ENCODE measurements at places on chromosomes 11 and 22. TPM values are rescaled to one million over a fixed set of nuclear protein-coding genes. Genes with fewer than 3 reads are reported as not detected.

Gene CEP126
- 2.1 TPM for total RNA-seq

Gene MMP7
- 0.43 TPM for total RNA-seq

Gene PHETA2
- 26.2 TPM for total RNA-seq

Gene C22orf42
- total RNA-seq: not detected

Gene GGTLC3
- total RNA-seq: not detected

Gene RASD2
- not detected for total RNA-seq

Gene LRRC75B
- 4.1 TPM for total RNA-seq

Gene TPBGL
- total RNA-seq: not detected
